Natural killer cell treated with Interleukin-12 subunit alpha and Interleukin-12 subunit beta and Interleukin-15 and Interleukin-18, amount 100 ng/mL, for 72 hours (primary cell): ENCODE measurements at places on chromosomes 11 and 22. TPM values are rescaled to one million over a fixed set of nuclear protein-coding genes. Genes with fewer than 3 reads are reported as not detected.

Gene ME3
- 4.8 TPM for total RNA-seq

Gene CHORDC1
- 69.0 TPM for total RNA-seq

Gene DAGLA
- 0.10 TPM for total RNA-seq

Gene NAV2
- total RNA-seq = 0.67 TPM

Gene CTSW
- total RNA-seq = 886 TPM

Gene C11orf86
- total RNA-seq = not detected

Gene RAB3IL1
- total RNA-seq = not detected

Gene ADM
- total RNA-seq = 13.0 TPM

Gene CLDN5
- not detected for total RNA-seq

Gene KCNJ1
- total RNA-seq = not detected

- no peak for DNase-seq
These were observed 55.2 kb upstream of the RPS13 start for GRCh38 chr11:17132654-17133053.

- no peak for DNase-seq
These were observed 365.3 kb upstream of the PDGFD start for GRCh38 chr11:104529213-104529612.

GRCh38 chr11:56910785-56911184, 77.9 kb upstream of the OR5AK2 start:
- no peak for DNase-seq

GRCh38 chr11:78905756-78906155, 331.1 kb upstream of the NARS2 start:
- no peak for DNase-seq

DNA sequence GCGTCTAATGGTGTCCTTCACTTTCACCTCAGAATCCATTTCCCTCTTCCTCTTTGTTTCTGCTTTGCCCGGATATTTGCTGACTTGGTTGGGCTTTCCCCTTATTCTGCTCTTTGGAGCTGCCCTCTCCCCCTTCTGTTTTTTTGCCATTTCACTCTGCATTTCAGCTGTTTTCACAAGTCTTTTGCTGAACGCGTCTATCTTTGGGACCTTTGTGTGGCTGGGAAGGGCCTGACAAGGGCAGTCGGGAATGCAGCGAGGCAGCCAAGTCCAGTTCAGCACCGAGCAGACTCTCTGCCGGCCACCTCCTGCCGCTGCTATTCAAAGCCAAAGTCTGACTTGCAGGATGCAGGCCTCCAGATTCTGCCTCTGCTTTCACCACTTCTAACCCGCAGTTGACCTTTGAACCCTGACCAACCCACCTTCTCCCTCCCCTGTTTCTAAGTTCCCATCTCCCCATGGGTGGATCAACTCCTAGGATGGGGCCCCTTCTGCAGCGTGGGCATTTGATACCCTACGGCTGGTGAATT, 38.2 kb downstream of the FEZ1 start:
- no peak for DNase-seq

DNA sequence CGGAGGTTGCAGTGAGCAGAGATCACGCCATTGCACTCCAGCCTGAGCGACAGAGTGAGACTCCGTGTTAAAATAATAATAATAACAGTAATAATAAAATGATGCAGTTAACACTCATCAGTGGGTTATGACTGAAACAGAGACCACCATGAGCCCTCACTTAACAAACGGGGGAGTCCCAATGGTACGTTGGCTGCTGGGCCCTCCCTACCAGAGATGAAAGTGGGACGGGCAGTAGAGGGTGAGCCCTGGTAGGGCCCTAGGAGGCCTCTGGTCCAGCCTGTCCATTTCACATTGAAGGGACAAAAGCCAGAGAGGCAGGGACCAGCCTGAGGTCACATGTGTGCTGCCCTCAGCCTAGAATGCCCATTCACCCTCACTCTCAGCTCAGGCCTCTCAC, 13.7 kb upstream of the KIAA0930 start:
- no peak for DNase-seq

GRCh38 chr11:13073119-13073981, 64.2 kb downstream of the RASSF10 start:
- no peak for DNase-seq

GRCh38 chr22:41360126-41360525, 21.6 kb upstream of the TEF start:
- DNase-seq = no peak

- DNase-seq = no peak
These were observed 104.8 kb downstream of the MPPED2 start for GRCh38 chr11:30481330-30481729.

DNA sequence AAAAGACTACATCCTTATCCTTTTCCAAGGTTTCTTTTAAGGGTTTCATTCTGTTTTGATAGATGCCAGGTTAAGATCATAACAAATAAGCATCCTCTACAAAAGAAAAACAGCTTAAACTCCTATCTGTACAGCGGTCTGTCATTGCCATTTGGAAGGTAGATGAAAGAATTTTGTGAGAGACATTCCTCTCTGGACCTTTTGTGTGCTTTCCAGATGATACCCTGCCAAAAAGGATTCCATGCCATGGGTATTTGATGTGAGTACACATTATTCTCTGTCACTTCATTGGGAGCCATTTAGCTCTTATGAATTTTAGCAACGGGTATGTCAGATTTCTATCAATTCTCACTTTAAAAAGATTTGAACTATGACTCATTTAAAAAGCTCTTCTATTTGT, 153.7 kb downstream of the GRIA4 start:
- DNase-seq = no peak

DNA sequence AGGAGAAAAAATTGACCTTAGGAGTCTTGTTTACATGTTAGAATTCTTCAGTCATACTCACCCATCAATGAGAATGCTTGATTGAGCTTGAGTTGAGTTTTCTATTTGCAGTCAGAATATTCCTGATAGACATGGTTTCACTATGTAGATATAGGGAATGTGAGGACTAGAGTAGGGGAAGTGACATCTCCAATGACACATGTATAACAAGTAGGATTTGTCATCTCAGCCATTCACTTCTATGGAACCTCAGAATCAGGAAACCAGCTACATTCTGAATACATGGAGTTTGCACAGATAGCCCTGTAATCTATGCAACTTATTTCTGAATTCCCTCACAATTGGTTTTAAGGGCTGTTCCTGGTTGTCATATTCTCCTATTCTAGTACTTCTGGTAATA, 20.1 kb upstream of the OR9Q1 start:
- no peak for DNase-seq

- peak; percentile 70 for DNase-seq
These were observed 23.3 kb upstream of the SERPIND1 start for GRCh38 chr22:20750461-20751184.

GRCh38 chr22:17135153-17135760, 14.1 kb upstream of the TMEM121B start:
- no peak for DNase-seq

DNA sequence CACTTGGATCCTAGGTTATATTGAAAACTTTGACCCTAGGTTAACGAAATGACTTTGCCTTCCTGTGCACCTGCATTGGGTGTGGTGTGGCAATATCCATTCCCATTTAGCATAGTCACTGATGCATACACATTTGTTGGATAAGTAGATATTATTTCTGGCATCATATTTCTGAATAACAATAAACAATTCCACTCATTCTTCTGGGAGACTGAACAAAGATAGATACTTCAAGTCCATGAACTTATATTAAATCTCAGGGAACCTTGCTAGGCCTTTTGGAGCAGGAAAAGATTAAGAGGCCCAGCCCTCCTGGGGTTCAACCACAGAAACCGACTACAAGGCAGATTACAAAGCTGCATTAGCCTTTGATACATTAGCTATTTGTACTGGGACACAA, 118.9 kb downstream of the MSANTD4 start:
- DNase-seq = no peak

DNA sequence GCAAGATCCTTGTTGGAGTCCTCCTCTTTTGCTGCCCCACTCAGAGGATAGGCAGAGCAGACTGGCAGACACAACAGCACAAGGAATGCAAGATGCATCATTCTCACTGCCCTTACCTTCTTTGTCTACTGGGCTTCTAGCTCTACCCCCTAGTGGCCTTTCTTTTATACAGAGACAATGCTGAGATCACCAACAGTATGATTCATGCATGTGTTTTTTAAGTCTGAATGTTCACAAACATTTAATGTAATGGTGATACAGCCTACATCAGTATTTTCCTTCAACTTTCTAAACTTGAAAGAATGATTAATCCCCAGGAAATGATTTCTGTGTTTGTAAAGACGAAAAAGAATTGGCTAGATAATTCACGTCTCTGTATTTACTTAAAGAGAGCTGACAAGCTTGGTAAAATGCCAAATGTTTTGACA, at the start of gene MMP10:
MMP10 (minus strand) TSS at position 138 of the 428 bp plus-strand sequence; CDS start at position 101, 37 bp downstream.
- DNase-seq = no peak

- DNase-seq = no peak
These were observed 3.9 kb downstream of the GATD1 start for GRCh38 chr11:773425-773824.

DNA sequence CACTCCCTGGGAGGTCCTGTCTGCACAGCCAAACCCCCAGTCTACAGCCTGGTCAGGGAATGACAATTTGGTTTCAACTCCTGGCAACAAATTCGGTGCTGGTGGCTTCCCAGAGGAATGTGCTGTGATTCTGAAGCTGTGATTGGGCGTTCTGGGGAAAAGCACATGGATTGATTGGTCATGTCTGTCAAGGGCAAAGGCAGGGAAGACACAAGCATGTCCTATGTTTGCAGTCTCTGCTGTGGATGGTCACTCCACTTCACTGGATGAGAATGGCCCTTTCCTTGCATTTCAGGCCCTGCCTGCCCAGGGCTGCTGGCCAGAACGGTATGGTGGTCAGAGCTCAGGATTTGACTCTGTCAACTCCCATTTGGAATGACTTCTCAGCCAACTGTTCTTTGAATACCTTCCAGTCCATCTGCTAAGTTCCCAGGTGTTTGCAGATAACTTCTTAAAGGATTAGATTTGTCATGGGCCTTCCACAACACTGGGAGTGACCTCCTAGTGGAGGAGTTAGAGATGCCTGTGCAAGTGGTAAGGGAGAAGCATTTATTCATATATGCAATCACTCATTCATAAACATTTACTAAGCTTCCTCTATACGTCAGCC, 42.7 kb downstream of the SGSM1 start:
- no peak for DNase-seq

GRCh38 chr22:48783821-48784266, 1043.8 kb downstream of the BRD1 start:
- peak; percentile 59 for DNase-seq

- DNase-seq = no peak
These were observed 15.9 kb upstream of the GLYATL1 start for GRCh38 chr11:58923300-58923788.

DNA sequence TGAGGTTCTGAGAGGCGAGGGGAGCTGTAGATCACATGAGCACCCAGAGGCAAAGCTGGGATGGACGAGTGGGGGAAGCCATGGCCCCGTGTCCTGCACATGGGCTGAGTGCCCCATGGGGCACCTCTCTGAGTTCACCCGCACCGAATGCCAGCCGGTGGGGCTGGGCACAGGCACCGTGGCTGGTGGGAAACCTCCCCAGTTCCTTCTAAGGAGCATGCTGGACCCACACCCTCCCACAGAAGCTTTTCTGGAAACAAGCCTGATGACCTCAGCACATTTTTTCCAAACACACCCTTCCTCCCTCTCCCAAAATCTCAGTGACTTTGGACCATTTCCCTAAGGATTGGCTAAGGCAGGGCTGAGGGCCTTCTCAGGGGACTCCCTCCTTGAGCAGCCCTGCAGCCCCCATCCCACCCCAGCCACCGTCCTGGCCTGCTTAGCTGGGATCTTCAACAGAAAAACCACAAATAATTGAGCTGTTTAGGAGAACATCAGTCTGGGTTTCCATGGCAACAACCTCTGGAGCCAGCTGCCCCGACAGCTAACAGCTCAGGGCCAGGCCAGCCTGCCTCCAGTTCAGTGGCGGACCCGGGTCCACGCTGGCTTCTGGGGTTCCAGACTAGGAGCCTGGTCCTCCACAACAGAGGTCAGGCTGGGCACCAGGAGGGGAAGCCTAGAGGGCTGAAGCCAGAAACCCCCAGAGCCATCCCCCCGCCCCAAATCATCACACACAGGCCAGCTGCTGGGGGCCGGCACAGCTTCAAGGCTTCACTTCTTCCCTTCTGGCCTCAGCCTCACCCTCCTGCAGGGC, 18.1 kb upstream of the LINC01488 start:
- no peak for DNase-seq

DNA sequence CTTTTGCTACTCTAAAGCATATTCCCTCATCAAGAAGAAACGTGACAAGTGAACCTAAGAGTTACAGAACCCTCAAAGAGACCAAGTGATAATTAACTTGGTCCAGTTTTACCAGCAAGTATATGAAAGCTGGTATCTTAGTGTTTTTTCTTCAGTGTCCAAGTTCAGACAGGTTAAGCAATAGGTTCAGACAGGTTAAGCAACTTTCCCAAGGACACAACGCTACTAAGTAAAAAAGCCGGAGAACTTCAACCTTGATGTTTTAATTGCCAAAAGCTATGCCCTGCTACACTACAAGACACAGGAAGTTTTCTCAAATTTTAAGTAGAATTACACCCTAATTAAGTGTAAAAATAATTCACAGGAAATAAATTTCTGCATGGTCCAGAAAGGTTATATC, 30.0 kb upstream of the ARHGAP32 start:
- DNase-seq = no peak

DNA sequence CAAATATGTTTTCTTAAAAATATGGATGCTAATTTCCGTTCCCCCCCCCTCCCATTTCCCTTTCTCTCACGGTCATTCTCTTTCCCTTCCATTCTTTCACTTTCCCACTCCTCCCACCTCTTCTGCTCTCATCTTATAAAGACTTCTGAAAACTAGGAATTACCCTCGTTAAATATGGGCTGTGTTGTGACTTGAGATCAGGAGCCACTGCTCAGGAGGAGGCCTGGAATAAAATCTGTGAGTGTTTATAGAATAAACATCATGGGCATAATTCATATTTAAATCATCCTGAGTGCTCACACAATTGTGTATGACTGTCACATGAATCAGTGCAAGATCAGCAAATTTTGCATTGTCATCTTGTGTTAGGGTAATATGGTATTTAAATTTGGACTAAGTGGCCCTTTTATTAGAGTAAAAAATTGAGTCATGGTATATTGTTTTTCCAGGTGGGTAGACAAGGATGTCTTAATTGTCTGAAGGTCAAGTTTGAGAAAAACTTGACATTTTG, 208.0 kb downstream of the DDX10 start:
- DNase-seq = no peak

DNA sequence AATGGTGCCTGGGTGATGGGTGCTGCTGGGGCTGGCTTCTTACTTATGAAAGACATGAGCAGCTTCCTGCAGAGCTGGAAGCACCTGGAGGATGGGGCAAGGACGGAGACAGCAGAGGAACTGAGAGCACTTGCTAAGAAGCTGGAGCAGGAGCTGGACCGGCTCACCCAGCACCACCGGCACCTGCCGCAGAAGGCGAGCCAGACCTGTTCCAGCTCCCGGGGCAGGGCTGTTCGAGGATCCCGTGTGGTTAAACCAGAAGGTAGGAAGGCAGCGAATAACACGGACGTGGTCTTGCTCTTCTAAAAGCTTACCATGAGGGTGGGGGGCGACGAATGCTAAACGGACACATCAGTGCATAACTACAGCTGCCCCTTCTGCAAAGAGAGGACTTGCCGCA, 9.3 kb downstream of the APOL5 start:
- no peak for DNase-seq

GRCh38 chr11:7793233-7793632, 3.5 kb downstream of the OR5P2 start:
- no peak for DNase-seq

- DNase-seq = no peak
These were observed 7.3 kb downstream of the PARVB start for GRCh38 chr22:44031158-44031952.

- no peak for DNase-seq
These were observed 1.2 kb downstream of the SLCO2B1 start for GRCh38 chr11:75152090-75152489.

GRCh38 chr22:50620593-50621355, 7.2 kb downstream of the ARSA start:
- DNase-seq = no peak
